ENCODE measurements at places on chromosomes 7 and 10.

DNA sequence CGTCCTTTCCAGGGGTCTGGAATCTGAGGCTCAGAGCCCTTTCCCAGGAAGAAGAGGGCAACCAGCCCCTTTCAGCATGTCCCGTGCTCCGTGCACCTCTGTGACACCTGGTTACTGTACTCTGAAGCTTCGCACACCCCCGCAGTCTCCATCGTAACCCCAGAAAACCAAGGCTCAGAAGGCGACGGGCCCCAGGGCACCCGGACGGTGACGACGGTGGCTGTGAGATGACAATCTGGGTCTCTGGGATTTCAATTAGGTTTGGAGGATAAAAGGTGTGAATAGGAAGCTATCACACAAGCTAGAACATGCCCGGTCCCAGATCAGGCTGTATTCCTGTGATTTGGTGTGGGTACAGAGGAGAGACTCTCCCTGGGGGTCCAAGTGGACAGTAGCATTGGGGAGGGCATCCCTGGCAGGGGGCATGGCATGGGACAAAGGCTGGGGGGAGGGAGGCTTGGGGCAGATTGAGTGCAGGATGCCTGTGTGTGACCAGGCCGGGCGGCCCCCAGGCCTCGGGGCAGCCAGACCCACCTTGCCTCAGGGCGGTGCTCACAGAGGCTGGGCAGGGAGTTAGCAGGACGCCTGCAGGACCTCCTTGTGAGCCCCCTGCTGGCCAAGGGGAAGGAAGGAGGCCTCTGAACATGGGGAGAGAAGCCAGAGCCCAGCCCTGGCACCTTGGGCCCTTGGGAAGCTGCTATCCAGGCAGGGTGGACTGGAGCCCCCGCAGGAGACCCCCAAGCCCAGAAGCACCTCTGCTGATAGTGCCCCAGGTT is 23.4 kb upstream of the PSMG3 start:
- no peak for DNase-seq

- no peak for DNase-seq
Observed at GRCh38 chr7:112965506-112965905, 121.1 kb downstream of the GPR85 start.

DNA sequence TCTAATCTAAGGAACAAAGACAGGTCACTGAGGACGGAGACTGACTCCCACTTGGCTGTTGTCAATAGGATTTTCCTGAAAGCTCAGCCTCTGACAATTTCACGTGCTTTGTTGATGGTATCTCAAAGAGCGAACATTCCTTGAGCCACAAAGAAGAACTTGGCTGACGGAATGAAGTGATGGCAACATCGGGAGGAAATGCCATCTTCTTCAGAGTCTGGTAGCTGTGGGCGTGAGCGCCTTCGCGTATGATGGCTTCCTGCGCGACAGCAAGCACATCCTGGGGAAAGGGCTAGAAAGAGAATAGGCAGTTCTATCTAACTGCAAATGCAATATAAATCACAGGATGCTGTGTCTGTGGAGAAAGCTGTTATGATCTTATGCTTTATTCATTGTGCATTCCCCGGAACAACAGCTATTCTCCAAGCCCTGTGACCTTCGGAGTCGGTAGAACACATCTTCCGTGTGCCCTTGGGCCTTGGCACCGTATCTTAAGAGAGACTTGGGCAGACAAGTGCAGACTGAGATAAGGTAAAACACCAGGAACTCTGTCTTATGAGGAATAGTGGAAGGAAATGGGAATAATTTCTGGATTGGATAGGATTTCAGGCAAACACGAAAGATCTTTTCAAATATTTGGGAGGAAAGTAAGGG is 19.6 kb upstream of the GTPBP4 start:
- no peak for DNase-seq

GRCh38 chr10:118738406-118738805 is 16.4 kb downstream of the CACUL1 start:
- no peak for DNase-seq

- no peak for DNase-seq
Observed at GRCh38 chr7:6128205-6128604, 97.0 kb downstream of the ANKRD61 start.

GRCh38 chr7:7909376-7909775 is 59.2 kb upstream of the GLCCI1 start:
- no peak for DNase-seq

DNA sequence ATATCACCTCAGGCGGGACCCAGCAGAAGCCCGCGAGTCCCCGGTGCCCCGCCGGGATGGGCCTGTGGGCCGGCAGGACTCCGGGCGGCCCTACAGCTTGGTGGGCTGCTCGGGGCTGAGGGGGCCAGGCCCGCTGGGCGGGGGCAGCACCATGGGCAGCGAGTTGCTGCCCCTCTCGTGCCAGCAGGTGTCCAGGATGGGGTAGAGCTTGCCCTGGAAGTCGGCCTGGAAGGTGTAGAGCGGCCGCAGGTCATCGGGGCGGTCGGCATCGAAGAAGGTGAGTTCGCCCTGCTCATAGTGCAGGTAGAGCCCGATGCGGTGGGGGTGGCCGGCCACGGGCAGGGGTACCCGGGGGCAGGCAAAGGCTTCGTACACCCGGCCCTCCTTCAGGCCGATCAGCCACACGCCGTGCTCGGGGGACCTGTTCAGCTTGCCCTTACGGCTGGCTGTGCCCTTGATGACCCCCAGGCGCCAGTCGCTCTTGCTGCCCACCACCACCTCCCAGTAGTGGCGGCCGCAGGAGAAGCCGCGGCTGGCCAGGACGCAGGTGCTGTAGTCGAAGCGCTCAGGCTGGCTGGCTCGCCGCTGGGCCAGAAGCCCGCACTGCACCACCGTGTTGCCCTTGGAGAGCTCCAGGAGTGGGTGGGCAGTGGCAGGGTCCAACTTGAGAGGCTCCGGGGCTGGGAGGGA is 4.3 kb upstream of the NSUN5 start:
- DNase-seq = no peak

DNA sequence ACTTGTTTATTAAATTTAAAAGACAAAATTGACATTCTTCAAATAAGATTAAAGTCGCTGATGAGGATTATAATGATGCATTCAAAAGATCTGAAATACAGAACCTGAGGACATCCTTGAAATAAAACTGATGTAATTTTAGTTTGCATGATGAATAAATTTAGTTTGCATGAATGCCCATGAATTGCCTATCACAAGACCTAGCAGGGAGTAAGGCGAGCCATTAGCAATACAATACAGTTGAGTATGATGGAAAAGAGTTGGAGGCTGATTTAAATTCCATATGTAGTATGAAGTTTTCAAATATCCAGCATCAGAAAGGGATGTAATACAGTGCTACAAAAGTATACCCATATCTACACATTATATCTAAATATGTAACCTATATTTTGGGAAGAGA is 321.3 kb downstream of the CACNA2D1 start:
- DNase-seq = no peak

GRCh38 chr7:45099891-45100760 is 11.4 kb upstream of the NACAD start:
- DNase-seq = no peak

DNA sequence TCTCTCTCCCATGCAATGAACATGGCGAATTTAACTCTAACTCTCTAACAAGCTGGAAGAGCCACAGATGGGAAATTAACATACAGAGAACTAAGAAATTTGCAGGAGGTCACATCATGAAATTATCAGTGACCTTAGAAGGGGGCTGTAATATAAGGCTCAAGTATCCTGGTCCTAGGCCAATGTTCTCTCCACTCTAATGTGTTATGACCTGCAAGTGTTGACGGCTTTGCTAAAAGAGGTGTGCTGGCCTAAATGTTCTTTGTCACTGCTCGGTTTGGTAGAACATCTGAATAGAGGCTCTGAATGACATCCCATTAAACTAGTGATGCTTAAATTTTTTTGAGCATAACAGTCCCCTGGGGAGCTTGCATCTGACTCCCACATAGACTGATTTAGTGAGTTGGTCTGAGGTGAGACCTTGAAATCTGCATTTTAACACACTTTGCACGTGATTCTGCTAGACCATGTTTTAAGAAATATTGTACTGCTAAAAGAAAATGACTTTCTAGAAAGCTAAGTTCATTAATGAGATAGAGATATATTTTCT is 129.3 kb downstream of the GFRA1 start:
- no peak for DNase-seq

- no peak for DNase-seq
Observed at GRCh38 chr7:85464042-85464651, 277.3 kb upstream of the SEMA3D start.

- no peak for DNase-seq
Observed at GRCh38 chr10:119283387-119283786, 76.0 kb downstream of the GRK5 start.

GRCh38 chr10:2137549-2138174 is 400.3 kb upstream of the ADARB2 start:
- peak; percentile 4 for DNase-seq

DNA sequence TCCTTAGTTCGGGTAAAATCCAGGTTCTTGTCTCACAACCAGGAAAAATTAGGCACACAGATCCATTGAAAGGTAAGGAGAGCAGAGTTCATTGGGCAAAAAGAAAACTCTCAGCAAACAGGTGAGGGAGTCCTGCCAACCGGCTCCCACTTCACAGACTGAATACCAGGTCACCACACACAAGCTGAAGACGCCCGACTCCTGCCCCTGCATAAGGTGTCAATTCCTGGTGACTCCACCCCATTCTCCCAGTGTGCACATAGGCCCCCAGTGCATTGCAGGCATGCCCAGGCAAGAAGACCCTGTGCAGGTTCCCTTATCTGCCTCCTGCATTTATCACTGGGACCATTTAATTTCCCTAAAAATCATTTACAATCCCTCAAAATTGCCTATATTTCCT is 354.6 kb downstream of the LRRTM3 start:
- no peak for DNase-seq

DNA sequence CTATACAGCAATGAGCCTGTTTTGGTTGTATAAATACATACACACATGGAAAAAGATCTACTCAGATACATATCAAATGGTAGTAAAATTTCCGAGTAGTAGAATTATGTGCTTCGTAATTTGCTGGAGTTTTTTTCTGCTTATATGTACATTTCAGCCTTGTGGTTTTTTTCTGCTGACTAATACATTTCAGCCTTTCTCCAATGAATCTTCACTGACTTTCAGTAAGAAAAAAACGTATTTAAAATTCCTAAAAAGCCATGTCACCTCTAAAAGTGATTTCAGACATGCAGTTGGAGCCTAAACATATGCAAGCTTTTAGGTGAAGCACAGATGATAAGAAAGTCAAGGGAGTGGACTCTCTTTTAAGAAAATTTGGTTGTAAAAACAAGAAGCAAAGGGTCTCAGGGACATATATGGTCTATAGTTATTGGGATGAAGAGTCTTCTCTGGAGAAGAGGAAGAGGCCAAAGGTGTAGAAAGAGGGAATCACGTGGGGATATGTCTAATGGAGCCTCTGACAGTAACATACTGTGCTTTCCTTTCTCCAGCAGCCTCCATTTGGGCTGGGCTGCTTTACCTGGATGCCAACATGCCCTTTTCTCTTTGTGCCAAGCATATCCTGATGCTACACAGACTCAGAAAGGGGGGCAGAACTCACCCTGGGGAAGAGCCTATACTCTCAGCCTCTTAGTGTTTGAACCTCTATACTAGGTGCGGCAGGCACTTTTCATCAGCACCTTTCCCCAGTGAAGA is 2.4 kb downstream of the AMPH start:
- no peak for DNase-seq

GRCh38 chr10:15814565-15814964 is 45.7 kb downstream of the MINDY3 start:
- DNase-seq = no peak

DNA sequence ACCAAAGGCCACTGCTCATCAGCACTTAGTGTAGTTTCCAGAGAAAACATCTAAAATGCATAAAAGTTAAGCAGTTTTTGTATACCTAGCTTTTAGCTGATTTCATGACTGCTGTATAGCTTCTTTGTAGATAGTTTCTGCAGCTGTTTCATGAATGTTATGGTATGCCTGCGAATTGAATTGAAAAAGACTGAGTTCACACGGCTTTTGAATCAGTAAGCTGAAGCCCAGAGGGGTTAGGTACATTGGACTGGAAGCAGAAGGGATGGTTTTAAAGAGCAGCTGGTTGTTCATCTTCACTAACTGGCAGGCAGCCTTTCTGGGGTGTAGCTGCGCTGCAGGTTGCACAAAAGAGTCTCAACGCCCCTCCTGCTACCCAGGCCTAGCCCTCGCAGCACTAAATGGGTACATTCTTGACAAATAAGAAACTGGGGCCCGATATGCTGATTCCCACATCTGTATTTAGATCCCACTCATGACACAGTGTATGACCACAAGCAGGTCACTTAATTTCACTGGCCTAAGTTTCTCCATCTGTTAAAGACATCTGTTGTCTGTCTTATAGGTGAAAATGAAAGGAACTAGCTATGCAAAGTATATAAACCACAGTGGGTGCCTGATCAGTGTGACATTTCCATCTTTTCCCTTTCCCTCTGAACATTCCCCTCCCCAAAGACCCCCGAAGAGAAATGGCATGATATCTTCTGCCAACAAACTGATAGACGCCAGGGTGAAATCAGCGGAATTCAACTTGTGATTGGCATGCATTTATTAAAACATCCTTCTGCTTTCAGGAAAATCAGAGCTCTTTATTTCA is 85.9 kb upstream of the AGBL3 start:
- peak; percentile 12 for DNase-seq

- no peak for DNase-seq
Observed at GRCh38 chr10:46540412-46541016, 15.9 kb downstream of the GPRIN2 start.

- DNase-seq = peak; percentile 4
Observed at GRCh38 chr7:31633894-31634494, 53.0 kb upstream of the PPP1R17 start.

GRCh38 chr10:124380256-124380995 is 38.3 kb downstream of the OAT start:
- no peak for DNase-seq

DNA sequence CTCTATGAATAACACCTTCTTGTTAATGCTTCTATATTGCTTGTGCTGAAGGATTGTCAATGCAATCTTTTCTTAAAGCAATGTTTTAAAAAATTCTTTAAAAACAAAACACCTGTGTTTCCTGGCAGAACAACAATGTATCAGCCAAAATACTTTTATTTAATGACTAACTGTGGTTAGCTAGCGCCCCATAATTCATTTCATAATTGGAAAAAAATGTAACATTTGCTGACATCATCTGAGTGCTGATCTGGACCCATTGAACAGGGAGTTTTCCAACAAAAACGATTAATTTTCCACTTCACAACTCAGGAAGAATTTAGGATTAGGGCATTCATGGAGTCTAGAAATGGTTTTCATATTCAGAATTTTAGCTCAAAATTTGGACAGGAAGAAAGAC is 137.6 kb upstream of the CDK6 start:
- no peak for DNase-seq

GRCh38 chr10:119330342-119330741 is 123.0 kb downstream of the GRK5 start:
- DNase-seq = no peak

DNA sequence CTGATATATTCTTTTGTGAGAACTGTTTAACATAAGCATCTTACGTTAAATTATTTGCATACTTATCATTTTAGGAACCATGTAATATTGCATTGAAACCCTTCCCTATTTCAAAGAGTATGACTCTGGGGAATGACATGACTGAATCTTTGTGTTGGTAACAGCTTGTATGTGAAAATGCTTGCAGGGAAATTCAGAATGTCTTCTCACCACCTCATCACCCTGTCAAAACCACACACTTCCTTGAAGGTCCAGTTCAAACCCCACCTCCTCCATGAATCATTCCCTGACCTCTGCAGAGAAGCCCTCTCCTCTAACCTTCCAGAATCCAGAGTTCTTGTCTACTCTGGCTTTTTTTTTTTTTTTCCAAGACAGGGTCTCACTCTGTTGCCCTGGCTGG is 26.3 kb upstream of the NKX2-3 start:
- no peak for DNase-seq

GRCh38 chr7:151650161-151650560 is 130.5 kb upstream of the RHEB start:
- no peak for DNase-seq
